ENCODE measurements at places on chromosomes 3 and 15.

GRCh38 chr3:114706591-114707232 lies 412.9 kb downstream of the TIGIT start:
- DNase-seq, result peak; percentile 33

DNA sequence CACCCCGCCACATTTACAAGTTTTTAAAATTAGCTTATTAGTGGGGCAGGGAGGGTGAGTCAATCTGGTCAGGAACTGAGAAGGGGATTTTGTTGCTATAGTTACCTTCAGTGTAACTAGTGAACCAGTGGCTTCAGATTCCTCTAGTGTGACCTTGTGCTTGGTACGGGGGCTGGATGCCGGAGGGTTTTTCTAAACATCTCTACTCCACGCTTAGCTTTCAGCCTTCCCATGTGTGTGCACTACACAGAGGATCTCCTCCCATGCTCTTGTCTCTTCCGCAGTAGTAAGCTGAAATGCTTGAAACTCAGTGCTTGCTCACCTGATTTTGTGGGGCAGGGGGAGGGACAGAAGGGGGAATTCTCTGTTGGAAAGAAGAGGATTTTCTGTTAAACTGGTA lies 67.9 kb upstream of the AKAP13 start:
- DNase-seq, result peak; percentile 54

DNA sequence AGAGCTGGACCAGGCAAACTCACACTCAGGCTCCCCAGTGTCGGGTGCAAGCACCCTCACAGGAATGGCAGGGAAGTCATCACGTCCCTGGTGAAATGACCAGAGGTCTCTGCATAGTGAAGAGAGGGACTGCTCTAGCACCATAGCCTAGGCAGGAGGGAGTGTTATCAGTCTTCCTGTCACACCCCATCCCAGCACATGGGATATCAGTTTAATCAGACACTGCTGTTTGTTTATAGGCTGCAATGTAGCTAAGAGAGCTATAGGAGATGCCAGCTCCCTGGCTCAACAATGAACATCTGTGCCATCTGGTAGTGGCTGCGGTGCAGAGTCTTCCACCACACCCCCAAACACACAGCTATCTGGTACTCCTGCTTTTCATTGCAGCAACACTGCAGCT lies 776.6 kb downstream of the ZNF385D start:
- DNase-seq, result no peak

GRCh38 chr3:195159814-195160165 lies 111.2 kb downstream of the XXYLT1 start:
- DNase-seq, result peak; percentile 52

GRCh38 chr15:33242165-33242564 lies 47.7 kb upstream of the FMN1 start:
- DNase-seq, result peak; percentile 74

Data from fibroblast of skin of right biceps (primary cell).